ENCODE measurements at places on chromosomes 12 and 14.

DNA sequence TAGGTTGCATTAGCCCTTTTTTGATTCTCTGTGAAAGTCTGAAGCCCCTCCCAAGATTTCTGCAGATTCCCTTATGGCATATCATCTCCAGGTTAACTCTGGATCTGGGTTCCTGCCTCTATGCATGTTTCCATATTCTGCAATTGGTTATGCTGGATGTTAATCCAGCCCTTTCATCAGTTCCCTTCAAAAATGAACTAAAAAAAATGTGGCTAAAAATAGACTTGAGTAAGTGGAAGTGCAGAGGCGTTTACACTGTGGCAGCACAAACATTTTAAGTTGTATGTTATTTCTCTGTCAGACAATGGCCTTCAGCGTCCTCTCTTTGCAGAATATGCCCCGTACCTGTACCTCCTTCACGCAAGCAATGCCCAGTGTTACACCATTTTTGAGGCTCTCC lies 11.4 kb downstream of the MGST1 start:
- DNase-seq = no peak

GRCh38 chr14:99792551-99793212 lies 531 bp upstream of the EML1 start:
- no peak for DNase-seq

- no peak for DNase-seq
Measured at GRCh38 chr12:110304061-110304551, 23.1 kb downstream of the ATP2A2 start.

- no peak for DNase-seq
Measured at GRCh38 chr12:45827974-45828373, 98.5 kb downstream of the ARID2 start.

DNA sequence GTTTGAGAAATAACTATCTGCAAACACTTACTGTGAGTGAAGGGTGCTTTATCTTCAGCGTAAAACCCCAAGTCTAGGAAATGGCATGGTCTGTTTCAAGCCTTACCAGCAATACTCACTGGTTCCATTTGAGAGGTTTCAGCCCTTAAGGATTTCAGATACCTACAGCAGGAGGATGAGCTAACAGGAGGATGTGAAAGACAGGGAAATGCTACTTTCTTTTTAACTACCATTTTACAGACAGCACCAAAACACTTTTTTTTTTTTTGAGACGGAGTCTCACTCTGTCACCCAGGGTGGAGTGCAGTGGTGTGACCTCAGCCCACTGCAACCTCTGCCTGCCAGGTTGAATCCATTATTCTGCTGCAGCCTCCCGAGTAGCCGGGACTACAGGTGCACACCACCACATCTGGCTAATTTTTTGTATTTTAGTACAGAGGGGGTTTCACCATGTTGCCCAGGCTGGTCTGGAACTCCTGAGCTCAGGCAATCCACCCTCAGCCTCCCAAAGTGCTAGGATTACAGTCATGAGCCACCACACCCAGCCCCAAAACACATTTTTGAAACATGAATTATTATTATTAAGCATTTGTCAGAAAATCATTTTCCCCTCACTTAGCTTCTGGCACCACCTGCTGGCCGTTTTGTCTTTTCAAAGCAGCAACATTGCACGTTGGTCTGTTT lies 4.6 kb downstream of the MTRFR start:
- peak; percentile 42 for DNase-seq

- DNase-seq = no peak
Measured at GRCh38 chr14:68506021-68506644, 286.7 kb downstream of the ZFP36L1 start.

GRCh38 chr12:50961708-50962107 lies 9.4 kb downstream of the HIGD1C start:
- no peak for DNase-seq

DNA sequence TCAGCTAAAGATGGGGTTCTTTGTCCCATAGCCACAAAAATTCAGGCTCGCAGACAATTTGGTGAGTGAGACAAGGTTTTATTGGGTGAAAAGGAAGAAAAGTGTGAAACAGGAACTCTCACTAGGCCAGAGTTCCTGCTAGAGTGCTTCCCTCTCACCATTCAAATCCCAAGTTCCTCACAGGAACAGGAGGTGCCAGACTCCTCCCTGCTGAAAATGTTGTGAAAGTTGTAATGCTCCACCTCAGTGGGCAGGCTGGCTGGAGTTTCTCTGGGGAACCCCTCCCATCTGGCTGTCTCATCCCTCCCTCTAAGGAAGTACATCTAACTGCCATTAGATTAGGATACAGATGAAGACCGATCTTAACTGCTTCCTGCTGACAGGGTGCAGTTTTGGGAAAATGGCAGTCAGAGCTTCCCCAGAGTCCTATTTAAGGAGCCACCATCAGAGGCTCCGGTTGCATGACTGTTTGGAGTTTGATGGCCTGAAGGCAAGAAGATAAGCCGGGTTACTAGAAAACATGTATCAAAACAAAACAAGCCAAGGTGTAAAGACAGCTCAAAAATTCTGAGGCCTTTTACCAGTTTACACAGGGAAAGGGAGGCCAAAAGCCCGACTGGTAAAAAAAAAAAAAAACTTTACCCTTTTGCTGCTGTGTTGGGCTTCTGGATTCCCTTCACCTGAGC lies 127.6 kb downstream of the FSCB start:
- DNase-seq = no peak

DNA sequence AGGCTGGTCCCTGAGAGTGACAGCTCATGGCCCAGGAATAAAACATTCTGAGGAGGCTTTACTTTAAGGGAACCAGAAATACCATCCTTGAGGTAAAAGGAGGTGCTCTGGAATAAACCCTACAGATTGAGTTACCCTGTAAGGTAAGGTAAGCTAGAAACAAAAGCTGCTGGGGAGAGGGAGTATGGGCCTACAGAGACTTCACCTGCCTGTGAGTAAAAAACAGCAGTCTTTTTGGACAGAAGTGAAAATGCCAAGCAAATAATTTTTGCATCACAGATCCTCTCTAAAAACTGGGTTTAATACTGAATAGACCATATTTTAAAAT lies 41.2 kb downstream of the CORO1C start:
- DNase-seq = no peak

GRCh38 chr12:66380769-66381535 lies 78.7 kb downstream of the HELB start:
- DNase-seq = no peak

DNA sequence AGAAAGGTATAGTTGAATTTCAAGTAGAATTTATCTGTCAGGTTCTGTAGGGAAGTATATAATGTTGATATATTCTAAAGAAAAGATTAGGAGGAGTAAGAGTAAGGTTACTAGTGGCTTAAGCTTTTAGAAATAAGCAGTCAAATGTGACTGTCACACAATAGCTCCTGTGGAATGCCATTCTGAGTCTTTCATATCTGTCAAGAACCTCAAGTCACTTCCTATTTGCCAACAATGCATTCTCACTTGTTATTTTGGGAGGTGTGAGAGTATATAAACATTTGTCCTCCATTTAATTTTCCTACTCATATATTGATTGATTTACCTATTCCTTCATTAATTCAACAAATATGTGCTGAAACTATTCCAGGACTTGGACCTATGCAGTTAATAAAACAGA lies 11.7 kb downstream of the CLEC9A start:
- DNase-seq = no peak

GRCh38 chr12:119938049-119938667 lies 50.9 kb upstream of the BICDL1 start:
- DNase-seq = peak; percentile 40

- no peak for DNase-seq
Measured at GRCh38 chr14:73267474-73267873, 30.2 kb downstream of the PAPLN start.

DNA sequence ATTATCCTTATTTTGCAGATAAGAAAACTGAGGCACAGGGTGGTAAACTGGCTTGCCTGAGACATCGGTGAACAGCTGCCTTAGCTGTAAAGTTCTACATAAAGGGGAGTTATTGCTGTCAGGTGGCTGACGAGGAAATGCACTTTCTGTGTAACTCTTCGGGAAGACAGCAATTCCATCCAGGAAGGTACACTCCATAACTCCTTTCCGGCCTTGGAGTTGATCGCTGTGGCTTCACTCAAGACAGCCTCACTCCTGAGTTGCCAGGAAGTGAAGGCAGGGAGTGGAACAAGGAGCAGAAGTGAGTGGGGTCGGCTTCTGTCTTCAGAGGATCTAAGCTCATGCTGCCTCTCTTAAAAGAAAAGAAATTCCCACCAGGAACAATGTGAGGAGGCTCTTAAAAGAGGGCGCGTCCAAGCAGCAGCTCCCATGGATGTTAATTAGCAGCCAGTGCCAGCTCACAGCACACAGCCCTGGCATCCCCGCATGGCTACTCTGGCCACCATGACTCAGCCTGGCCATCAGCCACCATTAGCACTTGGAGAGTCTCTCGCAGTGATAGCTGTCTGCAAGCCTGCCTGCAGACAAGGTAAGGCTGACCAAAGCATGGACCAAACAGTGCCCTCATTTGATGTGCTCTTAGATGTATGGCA lies 60.3 kb downstream of the NUAK1 start:
- no peak for DNase-seq

DNA sequence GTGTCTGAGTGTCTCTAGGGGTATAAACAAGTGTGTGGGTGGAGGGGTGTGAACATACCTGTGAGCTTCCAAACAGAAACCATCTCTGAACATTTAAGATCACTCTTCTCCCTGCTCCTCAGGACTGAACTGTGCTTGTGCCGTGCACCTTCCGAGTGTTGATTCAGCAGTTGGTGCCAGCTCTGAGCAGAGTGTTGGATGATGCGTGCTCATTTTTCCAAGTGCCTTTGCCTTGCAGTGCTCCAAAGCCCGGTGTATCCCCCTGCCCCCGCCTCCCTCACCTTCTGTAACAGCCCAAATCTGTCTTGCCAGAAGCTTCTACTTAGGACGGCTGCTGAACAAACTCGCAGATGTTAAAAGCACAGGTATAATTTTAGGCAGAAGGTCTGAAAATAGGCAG lies 4.4 kb downstream of the WSCD2 start:
- no peak for DNase-seq

GRCh38 chr12:2958432-2959191 lies 585 bp upstream of the TEAD4 start:
- no peak for DNase-seq

GRCh38 chr12:62562846-62563245 lies 96.2 kb downstream of the MON2 start:
- no peak for DNase-seq

GRCh38 chr12:122203301-122204166 lies at the start of gene B3GNT4:
Gene B3GNT4, plus strand, starts transcription at chr12:122203709. Its CDS starts 910 bp downstream, at chr12:122204619.
- DNase-seq = peak; percentile 45

DNA sequence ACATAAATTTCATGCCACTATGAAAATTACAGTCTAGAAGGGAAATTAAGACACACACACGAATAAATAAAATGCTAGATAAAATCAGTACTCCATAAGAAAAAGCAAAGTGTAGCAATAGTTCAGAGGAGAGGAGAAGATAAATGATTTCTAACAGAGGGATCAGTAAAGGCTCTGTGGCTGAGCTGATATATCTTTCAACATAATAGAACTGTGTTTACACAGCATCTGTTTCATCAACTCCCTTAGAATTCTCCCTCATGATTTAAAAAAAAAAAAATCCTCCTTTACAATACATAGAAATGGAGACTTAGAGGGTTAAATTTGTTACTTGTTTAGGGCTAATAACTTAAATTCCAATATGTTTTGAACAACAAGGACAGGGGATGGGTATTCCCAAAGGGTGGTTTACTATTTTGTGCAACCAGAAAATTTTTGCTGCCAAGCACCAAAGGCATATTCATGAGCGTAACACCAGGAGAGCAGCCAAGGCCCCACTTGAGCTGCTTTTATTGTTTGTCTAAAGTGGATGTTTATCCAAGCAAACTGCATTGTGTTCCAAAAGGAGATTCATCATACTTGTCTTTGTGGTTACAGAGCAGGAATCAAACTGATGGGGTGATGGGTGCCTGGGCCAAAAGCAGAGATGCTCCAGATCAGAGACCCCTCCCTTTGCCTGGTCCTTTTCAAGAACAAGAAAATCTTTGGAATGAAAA lies 162.7 kb downstream of the BMP4 start:
- no peak for DNase-seq

GRCh38 chr12:87253157-87253556 lies 776.0 kb downstream of the C12orf50 start:
- no peak for DNase-seq

GRCh38 chr12:66240096-66240820 lies 51.2 kb downstream of the IRAK3 start:
- DNase-seq = no peak

DNA sequence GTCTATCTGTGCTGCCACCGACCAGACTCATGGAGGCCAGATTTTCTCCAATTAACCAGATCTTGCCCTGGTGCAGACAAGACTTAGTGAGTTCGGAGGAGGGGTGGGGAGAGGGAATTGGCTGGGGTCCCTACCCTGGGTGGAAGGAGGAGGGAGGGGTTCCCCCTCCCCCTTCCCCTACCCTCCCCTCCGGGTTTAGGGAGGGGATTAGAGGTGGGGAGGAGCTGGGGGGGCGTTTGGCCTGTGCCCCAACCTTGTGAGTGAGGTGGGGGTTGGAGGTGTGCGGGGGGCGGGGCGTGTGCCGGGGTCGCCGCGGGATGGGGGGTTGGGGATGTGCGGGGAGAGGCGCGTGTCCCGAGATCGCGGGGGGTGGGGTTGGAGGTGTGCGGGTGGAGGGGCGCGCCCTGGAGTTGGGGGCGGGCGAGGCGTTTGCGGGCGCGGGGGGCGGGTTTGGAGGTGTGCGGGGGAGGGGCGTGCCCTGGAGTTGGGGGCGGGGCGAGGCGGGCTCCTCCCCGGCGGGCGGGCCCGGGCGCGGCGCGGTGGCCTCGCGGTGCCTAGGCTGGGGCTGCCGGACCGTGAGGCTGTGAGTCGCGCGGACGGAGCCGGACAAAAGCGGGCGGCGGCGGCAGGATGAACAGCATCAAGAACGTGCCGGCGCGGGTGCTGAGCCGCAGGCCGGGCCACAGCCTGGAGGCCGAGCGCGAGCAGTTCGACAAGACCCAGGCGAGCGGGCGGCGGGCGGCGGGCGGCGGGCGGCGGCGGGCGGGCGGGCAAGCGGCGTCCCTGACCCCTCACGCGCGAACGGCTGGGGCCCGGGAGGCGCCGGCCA lies at the start of gene HIP1R:
HIP1R (plus strand) TSS at position 537 of the 829 bp plus-strand sequence; CDS start at position 631, 94 bp downstream.
- peak; percentile 40 for DNase-seq

- no peak for DNase-seq
Measured at GRCh38 chr12:15196221-15196620, 25.0 kb downstream of the RERG start.

DNA sequence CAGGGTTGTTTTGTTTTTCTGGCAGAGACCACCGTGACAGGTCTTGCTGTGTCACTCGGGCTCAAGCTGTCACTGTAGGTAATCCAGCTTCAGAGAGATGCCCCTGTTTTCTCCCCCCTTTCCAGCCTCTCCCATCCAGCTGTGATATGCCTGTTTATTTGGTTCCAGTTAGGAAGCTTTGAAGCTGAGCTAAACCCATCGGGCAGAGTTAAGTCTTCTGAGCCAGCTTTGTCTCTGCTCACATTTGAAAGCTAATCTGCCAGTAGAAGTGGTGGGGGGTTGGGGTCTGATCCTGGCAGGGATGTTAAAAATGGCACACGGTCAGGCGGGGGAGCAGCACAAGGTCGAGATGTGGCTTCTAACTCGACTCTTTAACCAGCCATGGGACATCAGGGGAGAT lies 130.0 kb downstream of the TSPAN9 start:
- DNase-seq = no peak

GRCh38 chr12:113005762-113006161 lies 27.4 kb downstream of the OAS2 start:
- no peak for DNase-seq
